ENCODE measurements at places on chromosomes 16 and 17.

DNA sequence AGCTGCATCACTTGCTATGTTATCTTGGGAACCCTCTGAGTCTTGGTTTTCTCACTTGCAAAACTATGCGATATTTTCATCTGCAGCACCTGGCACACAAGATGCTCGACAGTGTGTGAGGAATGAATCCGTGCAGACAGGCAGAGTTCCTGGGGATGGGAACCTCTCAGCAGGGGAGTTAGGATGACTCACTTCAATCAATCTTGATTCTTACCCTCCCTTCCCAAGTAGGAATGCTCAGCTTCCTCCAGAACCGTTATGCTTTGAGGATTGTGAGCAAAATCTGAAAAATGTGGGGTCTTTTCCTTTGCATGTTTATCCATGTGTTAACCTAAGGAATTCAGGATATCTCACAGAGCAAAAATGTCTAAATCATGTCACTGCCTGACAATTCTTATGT, 68.9 kb upstream of the HNF1B start:
- DNase-seq = no peak

DNA sequence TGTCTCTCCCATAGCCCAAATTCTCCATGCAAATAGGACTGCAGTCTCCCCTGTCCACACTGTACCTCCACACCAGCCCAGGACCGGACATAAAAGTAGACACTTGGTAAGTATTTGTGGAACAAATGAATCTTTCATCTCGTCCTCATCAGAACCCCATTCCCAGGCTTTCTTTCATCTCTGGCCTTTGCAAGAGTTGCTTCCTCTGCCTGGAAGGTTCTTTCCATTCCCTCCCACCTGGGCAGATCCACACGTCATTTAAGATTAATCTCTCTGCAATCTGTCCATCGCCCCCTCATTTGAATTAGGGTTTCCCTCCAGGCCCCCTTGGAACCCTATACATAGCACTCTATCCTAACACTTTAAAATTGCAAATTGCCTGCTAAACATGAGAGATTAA, 3.9 kb upstream of the NXPH3 start:
- no peak for DNase-seq

DNA sequence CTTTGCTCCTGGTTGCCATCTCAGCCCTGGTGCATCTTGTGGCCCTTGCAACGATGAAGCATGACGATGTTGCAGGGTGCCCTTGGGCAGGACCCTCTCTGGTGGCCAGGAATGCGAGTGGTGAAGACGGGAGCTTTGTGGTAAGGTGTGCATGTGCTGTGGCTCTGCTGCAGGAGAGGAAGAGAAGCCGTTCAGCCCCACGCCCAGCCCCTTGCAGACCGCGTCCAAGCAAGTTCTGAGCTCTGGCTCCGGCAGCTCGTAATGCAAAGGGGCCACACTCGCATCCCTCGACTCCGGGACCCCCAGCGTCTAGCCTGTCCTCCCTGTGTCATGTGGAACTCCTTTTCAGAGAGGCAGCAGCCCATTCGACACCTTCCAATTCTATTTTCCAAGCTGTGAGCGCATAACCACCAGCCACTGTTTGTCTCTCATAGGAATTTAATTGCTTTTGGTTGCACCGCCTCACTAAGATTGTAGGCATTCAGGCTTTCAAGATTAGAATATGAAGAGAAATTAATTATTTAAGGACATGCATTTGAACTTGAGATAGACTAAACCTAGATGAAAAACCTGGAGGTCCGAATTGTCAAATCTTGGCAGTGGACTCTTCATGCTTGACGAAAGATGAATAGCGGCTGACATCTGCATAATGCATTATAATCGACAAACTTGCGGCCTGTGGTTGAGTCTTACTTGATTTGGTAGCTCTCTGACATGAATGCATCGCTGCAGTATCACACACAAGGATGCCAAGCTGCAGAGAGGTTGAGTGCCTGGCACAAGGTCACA, 21.1 kb upstream of the KCNG4 start:
- no peak for DNase-seq

DNA sequence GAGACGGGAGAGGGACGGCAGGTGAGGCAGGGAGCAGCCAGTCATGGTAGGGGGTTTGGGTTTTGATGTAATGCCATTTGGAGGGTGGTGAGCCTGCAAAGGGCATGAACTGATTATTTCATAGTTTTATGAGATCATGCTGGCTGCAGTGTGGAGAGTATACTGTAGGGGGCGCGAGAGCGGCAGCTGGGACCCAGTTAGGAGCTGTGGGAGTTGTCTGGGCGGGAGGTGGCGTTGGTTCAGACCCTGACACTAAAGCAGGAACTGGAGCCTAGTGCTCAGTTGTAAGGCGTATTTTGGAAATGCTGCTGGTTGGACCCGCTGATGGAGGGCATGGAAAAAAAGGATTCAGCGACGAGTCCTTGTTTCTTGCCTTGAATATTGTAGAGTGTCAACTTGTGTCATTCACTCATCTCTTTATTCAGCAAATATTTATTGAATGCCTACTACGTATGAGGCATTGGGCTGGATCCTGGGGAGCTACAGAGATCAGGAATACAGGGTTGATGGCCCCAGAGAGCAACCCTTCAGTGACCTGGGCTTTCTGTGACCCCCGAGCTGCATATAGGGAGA, 23.7 kb upstream of the KDM8 start:
- DNase-seq = peak; percentile 73

DNA sequence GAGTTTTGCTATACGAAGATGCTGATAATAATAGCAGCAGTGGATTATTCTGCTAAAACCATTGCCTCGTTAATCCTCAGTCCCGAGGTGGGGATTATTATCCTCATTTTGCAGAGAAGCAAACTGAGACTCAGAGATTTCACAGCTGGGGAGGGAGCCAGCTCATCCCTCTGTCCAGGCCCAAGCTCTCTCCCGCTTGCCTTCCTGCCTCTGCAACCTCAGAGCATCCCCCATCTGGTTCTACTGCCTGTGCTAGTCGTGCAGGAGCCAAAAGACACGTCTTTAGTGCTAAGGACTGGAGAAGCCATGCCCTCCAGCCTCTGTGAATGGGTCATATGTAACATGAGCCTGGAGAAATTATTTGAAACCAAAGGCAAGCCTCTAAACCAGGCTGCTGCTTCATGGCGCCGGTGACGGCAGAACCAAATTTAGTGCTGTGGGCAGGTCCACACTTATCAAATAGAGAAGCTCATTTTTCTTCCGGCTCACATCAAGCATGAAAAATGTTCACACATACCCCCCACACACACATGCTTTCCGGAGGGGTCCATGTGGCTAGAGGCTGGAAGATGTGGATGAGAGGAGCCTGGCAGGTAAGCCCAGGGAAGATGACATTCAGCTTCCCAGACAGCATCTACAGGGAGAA, 13.5 kb downstream of the MAPT start:
- DNase-seq = no peak

GRCh38 chr17:78368348-78368747, 8.5 kb upstream of the SOCS3 start:
- DNase-seq = no peak

GRCh38 chr16:62625326-62625725, 589.1 kb upstream of the CDH8 start:
- DNase-seq = no peak

GRCh38 chr16:1863681-1864460, 8.1 kb downstream of the MEIOB start:
- DNase-seq = no peak

GRCh38 chr16:28107232-28107631, 43.7 kb upstream of the GSG1L start:
- no peak for DNase-seq

GRCh38 chr16:7456211-7456610, 123.6 kb downstream of the RBFOX1 start:
- DNase-seq = no peak

- no peak for DNase-seq
Measured at GRCh38 chr16:85399583-85400284, 213.4 kb upstream of the GSE1 start.

GRCh38 chr17:12719948-12720347, 54.3 kb downstream of the MYOCD start:
- DNase-seq = no peak

GRCh38 chr17:34393401-34393800, 30.4 kb upstream of the CCL1 start:
- no peak for DNase-seq

GRCh38 chr17:18925187-18925586, 26.8 kb upstream of the SLC5A10 start:
- no peak for DNase-seq

DNA sequence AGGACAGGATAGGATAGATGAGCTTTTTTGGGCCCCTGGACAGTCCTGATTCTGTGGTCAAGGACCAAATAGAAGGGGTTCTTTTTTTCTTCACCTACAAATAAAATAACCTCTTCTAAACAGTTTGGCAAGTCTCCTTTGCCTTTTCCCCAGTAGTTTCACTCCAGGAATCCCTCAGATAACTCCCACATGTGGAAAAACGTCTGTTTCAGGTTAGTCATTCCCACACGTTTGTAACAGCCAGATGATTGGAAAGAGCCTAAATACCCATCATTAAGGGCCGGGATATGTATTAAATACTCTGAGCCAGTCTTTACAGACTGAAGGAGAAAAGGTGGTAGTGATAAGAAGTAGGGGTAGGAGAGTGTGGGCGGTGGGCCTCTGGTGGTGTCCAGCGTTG, 58.3 kb downstream of the PLD6 start:
- no peak for DNase-seq

- no peak for DNase-seq
Measured at GRCh38 chr17:19613979-19614378, 34.6 kb upstream of the ALDH3A2 start.

- DNase-seq = no peak
Measured at GRCh38 chr17:72126575-72127486, 6.0 kb downstream of the SOX9 start.

DNA sequence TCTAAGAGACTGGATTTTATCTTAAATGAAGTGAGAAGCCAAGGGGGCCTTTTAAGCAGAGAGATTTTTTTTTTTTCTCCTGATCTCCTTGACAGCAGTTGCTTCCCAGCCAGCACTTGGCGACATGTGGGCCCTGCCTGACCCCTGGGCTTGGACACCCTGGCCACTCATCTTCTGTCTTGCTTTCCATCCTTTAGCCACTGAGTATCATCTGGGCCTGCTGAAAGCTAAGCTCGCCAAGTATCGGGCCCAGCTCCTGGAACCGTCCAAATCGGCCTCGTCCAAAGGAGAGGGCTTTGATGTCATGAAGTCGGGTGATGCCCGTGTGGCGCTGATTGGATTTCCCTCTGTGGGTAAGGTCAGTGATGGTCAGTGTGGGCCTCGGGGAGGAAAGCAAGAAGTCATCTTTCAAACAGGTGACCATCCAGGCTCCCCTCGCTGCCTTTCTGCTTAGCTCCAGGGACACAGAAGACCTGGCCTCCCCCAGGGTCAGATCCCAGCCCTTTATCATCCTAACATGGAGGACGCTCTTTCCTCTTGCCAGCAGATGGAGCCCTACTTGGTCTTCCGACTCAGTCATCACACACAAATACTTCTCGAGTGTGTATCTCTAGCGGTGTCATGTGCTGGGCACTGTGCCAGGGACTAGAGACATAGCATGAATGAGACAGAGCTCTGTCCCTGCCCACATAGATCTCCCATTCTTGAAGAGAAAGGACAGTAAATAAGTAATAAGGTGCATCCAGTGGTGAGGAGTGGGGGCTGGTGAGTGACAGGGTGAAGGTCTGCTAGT, 6.1 kb downstream of the DRG2 start:
- DNase-seq = no peak

DNA sequence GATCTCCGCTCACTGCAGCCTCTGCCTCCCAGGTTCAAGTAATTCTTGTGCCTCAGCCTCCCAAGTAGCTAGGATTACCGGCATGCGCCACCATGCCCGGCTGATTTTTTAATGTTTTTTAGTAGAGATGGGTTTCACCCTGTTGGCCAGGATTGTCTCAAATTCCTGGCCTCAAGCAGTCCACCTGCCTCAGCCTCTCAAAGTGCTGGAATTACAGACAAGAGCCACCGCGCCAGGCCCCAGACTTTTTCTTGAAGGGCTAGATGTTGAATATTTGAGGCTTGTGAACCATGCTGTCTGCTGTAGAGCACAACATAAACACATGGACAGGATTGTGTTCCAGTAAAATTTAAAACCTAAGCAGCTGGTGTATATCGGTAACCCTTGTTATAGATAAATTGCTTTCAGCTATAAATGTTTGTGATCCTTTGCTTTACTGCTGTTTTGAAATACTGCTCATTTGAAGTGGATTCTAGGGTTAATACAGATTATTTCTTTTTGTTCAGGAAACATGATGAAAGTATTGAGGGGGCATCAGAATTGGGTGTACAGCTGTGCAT, 12.4 kb downstream of the WSB1 start:
- DNase-seq = no peak

- DNase-seq = no peak
Measured at GRCh38 chr16:52812678-52813556, 239.8 kb downstream of the CHD9NB start.

DNA sequence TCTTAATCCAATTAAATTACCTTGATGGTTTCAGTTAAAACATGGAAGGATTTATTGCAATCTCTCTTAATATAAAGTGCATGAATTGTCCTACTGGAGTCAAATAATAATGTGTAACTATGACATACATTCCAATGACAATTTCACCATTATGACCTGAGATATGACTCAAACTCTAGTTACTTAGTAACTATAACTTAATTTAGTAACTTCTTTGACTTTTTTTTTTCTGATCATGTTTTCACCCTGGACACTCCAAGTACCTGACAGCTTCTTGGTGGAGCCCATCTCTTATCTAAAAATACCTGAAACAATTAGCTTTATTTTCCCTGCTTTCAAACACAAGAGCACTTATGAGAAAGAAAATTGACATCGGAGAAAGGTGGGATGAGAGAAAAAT, 123.7 kb downstream of the STX8 start:
- DNase-seq = no peak

GRCh38 chr16:87593710-87594258, 8.5 kb upstream of the JPH3 start:
- DNase-seq = no peak

DNA sequence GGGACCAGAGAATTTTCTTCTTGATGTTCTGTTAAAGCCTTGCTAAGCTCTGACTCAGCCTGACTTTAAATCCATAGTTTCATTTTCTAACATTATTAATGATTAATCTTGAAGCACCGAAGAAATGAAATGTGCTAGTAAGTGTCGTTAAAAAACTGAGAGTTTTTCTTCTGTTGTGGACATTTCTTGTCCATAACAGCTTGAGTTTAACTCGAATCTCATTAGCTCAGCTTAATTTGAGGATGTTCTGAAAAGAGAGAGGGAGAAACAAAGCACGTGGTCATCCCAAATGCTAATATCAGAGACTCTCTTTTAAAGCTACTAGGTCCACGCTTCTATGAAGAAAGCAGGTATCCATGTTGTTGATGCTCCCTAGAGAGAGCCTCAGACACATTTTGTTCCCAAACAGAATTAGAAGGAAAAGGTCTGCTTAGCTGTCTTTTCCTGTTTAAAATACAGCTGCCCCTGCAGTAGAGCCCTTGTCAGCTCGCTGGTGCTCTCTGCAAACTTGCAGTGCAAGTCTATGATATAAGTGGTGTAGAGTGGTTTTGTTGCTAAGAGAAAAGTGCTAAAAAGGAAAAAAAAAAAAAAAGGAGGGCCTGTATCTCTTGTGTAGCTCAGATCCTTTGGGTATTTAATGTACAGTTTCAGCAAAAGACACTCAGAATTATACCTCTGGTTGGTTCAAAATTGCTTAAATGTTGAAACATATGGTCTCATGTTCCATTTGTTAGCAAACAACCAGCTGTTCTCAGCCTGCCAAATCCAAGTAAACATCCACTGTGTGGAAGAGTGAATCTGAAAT, 191.1 kb upstream of the TBX2 start:
- DNase-seq = no peak

Data from stimulated activated CD8-positive, alpha-beta memory T cell treated with anti-CD3 and anti-CD28 coated beads, Interleukin-12 subunit alpha, Interleukin-12 subunit beta, amount 100 ng/mL, for 1 hour (primary cell).